Vagina (tissue), 2 donors: ENCODE measurements at places on chromosomes 7 and 10. TPM values are rescaled to one million over a fixed set of nuclear protein-coding genes. Genes with fewer than 3 reads are reported as not detected.

MMRN2 gene
- 57.2 TPM for total RNA-seq

DNAJC1 gene
- total RNA-seq: 40.0 TPM

TMEM140 gene
- 20.4 TPM for total RNA-seq

SEPTIN14 gene
- not detected for total RNA-seq

EPHA1 gene
- 51.3 TPM for total RNA-seq

HDAC9 gene
- total RNA-seq: 32.4 TPM

MYOZ1 gene
- total RNA-seq: not detected

TAS2R38 gene
- total RNA-seq: not detected

MBL2 gene
- not detected for total RNA-seq
